GOT3 (cell line): ENCODE measurements at places on chromosomes 13 and 19.

- no peak for DNase-seq
These were observed 432.4 kb downstream of the SLITRK1 start for GRCh38 chr13:83449668-83450395.

GRCh38 chr13:42760951-42761350 lies 20.4 kb upstream of the FAM216B start:
- no peak for DNase-seq

- no peak for DNase-seq
These were observed 1228.9 kb upstream of the MIR17HG start for GRCh38 chr13:90118467-90119071.

DNA sequence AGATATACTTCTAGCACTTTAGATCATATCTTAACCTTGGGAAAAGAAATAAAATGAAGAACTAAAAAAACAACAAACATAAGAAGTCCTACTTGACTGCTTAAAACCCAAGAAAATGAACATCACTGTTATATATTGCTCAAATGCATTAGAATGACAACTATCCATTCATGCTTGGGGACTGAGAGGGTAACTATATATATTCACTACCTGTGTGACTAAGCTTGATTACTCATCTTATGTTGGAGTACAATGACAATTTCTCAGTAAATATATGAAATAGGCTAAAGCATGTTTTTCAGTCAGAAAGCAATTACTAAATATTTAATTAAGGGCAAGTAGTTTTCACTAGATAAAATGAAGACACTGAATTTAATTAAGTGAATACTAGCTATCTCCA lies 40.1 kb downstream of the ZC3H13 start:
- DNase-seq = no peak

- DNase-seq = no peak
These were observed at the start of gene ZIC5 for GRCh38 chr13:99971576-99972189. Gene ZIC5, minus strand, starts transcription at chr13:99971767. Its CDS starts 164 bp downstream, at chr13:99971603.
